ENCODE measurements at places on chromosomes 3 and 15.

DNA sequence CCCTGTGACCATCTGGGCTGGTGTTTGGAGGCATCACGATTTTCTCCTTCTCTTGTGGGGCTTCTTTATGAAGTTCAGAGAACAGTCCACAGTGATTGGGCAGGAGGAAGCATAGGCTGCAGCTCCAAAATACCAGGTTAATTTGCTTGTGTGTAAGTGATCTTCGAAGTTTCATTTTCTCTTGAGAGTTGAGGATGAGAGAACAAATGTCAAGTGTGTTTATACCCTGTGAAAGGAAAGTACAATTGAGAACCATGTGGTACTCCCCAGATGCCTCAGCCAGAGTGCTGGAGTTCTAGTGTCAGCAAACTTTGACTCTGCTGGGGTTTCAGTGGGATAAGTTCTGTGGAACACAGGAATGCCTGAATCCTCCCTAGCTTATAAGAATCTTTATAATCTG, 357.1 kb upstream of the CFAP20DC start:
- DNase-seq, result no peak

DNA sequence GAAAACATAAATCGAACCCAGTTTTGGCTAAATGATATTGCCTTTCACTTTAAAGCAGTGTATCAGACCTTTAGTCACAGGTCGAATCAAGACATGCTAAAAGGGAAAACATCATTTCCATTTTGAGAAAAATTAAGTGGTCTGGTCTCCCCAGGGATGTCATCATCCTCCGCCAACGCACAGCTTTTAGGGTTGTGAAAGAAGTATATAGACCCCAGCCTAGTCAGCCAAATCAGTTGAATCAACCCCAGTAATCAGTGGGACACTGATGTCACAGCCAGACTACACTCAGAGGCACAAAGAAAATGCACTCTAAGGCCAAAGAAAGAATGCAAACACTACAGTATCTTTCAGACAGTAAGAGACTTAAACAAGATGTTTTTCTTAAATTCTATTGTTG, 187.4 kb downstream of the ZIC4 start:
- DNase-seq, result no peak

- DNase-seq, result no peak
These were observed 50.5 kb upstream of the TEX264 start for GRCh38 chr3:51620543-51620942.

DNA sequence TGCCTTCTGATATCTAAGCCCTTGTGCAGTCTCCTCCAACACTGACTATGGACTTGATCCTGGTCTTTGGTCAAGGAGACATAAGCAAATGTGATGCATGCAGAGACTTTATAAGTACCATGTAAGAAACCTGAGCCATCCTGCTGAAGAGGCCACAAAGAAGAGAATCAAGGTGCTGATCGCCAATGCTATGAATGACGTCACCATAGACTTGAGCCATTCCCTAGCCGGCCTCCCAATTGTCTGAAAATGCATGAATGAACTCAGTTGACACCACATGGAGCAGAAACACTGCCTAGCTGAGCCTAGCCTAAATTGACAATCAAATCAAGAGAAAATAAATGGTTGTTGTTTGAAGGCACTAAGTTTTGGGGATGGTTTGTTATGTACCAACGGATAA, 51.9 kb downstream of the CERS3 start:
- no peak for DNase-seq

DNA sequence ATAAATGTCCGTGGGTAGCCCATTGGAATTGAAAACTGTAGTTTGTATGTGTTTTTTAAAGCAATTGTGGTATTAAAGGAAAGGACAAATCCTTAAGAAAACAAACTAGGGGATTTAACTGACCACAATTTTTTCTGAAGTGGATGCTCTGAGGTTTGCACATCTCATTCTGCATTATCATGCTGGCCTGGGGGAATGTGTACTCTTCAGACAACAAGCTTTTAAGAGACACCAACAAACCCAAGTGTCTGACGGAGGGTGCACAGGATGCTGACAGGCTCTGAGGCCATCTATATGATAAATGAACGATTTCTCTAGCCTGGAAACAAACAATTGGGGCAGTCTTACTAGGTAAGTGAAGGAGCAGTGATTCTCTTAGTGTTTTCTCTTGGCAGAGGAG, 9.1 kb downstream of the LINS1 start:
- no peak for DNase-seq

DNA sequence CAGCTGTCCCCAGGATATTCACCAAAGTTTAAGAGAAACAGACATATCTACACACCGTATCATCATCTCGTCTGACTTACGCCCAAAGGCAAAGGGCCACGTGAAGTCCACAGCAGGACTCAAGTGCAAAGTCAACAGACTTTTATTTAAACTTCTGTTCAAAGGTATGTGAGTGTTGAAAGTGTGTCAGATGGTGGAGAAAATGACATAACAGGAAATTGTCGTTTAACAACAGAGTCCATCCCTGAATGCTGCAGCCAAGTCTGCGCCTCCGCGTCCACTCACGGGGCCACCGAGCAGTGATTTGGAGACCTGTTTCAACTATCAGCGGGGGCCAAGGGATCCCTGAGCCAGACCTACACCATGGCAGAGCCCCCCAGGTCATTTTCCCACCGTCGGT, 165.6 kb downstream of the XXYLT1 start:
- no peak for DNase-seq

- no peak for DNase-seq
These were observed 51.7 kb downstream of the BOC start for GRCh38 chr3:113263020-113263419.

- no peak for DNase-seq
These were observed 13.7 kb downstream of the NTRK3 start for GRCh38 chr15:88242586-88243555.

GRCh38 chr15:64090527-64090926, 3.1 kb downstream of the CIAO2A start:
- DNase-seq, result no peak

DNA sequence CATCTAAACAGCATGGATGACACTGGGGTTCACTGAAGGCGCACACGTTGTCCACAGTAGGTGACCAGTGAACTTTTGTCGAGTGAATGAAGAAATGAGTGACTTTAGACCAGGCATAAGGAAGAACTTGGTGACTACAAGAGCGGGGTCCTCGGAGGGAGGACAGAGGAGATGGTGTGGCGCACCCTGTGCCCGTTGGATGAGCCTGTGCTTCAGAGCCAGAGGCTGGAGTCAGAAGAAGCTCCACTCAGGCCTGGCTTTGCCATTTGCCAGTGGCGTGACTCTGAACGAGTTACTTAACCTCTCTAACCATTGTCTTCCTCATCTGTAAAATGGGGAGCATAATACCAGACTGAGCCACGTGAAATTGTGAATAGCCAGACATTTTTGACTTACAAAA, 42.2 kb downstream of the MUC4 start:
- DNase-seq, result no peak

DNA sequence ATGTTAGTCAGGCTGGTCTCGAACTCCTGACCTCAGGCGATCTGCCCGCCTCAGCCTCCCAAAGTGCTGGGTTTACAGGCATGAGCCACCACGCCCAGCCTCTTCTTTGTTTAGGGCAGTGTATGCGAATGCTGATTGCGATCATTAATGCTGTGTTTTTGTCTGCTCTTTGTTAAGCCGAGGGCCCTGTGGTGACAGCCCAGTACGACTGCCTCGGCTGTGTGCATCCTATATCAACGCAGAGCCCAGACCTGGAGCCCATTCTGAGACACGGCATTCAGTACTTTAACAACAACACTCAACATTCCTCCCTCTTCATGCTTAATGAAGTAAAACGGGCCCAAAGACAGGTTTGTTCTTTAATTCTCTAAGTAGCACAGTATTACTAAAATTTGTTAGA, 7.8 kb downstream of the KNG1 start:
- no peak for DNase-seq

DNA sequence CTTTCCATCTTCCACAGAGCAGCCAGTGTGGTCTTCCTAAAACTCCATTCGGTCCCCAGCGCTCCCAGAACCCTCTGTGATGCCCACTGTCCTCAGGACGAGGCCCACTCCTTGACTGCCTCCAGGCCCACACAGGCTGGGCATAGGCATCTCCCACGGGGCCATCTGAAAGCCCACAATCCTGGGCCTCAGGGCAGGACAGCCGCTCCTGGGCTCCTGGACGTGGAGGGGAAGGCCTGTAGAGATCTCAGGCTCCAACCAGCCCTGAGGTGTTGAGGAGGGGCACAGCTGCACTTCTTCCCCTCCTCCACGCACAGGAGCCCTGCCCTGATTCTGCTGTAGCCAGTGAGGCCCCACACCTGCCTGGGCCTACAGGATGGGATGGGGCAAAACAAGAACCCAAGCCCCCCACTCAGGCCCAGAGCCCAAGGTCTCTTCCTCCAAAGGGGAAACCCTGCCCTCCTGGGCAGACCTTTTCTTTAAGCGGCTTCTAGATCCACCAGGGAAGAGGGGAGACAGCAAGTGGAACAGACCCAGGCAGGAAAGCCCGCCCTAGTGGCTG, 25.9 kb downstream of the SHISA5 start:
- no peak for DNase-seq

DNA sequence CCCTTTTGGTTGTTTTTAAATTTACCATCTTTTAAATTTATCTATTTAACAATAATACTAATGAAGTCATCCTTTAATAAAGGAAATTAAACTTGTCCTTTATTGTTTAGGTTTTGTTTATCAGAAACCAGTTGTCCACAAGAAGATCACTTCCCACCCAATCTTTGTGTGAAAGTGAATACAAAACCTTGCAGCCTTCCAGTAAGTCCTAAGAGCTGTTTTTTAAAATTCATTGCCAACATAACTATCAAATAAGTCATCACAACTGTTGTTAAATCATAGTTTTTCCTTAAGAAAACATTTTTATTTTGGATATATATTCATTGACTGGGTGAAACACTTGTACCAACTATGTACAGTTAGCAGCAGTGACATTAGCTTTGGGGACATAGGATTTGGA, 59.4 kb downstream of the CALML4 start:
- no peak for DNase-seq

GRCh38 chr3:126084768-126085180, 850 bp upstream of the SLC41A3 start:
- no peak for DNase-seq

DNA sequence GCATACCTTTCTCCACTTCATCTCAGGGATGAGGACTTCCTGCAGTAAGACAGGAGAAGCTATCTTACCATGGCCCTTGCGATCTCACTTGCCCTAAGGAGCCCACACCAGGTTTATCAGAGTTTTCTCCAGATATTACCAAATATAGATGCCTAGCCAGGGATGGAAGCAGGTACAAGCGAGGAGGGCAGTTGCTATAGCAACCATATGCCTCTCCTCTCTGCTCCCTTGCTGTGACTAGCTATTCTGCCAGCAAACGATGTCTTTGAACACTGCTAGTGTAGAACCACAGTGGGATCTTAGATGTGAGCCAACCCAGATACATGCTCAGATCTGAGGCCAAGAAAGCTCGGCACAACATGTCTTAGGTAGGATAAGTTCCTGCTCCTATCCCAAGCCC, 33.9 kb downstream of the GRAMD2A start:
- DNase-seq, result no peak

DNA sequence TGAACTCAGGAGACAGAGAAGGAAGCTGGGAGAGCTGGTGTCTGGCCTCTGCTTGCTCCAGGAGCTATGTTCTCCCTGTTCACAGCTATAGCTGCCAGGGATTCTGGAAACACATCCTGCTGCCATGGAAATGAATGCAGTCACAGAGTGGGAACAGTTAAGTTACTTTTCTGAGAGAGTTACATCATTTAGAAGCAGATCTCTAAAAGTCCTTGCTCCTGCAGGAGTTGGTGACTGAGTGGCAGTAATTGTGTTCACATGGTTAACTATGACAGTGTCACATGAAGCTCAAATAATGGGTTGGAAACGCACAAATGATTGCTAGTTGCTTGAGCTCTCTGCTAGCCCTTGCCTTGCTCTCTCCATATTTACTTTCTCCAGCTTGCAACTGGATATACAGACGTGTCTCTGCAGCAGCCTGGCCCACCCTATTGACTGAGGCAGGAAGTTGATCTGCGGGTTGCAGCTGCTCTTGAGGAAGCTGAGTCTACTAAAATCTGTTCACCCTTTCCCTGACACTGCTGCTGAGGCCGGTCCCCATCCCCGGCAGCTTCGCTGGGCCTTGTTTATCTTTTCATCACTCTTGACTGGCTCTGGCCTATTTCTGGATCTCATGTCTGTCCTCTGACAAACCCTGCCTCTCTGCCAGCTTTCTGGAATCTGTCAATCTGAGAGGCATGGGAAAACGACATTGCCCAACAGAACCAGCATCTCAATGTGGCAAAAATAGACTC, 16.7 kb upstream of the ISLR start:
- DNase-seq, result no peak

DNA sequence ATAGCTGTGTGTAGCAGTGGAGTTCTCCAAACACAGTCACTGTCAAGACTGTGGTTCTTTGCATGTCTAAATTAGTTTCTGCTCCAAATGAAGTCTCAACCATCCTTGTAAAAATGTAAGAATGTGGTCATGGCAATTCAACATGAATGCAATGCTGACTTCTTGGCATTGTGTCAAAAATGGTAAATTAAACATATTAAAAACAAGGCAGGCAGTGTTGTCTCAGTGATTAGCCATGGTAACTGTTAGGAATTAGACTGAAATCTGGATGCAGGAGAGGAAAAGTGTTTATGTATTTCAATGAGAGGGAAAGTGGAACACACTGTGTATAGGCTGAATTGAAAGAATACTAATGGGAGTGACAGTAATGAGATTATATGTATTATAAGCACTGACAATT, 597.2 kb downstream of the EDEM1 start:
- DNase-seq, result no peak

GRCh38 chr3:69999140-70000027, at the start of gene SAMMSON:
Gene SAMMSON (plus strand): TSS chr3:69999733.
- DNase-seq, result no peak

DNA sequence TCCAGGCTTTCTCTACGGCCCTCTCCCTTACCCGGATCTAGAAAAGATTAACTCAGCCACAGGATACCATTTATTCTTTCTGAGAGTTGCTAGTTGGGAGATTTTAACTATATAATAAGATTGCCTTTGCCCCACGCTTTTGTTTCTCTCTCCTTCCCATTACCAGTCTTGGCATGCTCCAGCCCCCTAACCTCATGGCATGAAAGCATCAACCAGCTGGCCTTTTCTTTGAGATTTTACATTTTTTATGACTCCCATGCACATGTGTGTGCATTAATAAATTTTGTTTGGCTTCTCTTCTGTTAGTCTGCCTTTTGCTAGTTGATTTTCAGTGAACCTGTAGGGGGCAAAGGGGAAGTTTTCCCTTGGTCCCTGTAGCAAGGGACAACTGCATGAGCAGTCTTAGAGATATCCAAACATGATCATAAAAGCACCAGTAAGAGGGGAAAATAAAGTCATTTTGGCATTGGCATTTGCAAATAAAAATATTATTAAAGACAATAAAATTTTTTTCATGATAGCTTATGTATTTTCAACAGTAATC, 73.6 kb downstream of the OXSM start:
- no peak for DNase-seq
